SK-N-MC (cell line): ENCODE measurements at places on chromosomes 3 and 15.

GRCh38 chr15:58523634-58524033 is 91.8 kb downstream of the LIPC start:
- DNase-seq = no peak

DNA sequence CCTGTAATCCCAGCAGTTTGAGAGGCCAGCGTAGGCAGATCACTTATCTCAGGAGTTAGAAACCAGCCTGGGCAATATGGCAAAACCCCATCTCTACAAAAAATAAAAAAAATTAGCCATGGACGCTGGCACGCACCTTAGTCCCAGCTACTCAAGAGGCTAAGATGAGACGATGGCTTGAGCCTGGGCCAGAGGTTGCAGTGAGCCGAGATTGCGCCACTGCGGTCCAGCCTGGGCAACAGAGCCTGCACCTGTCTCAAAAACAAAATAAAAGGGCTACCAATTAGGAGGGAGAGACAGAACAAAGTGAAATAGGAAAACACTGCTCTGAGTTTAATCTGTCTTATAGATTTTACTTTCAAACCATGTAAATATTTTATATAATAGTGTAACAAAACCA is 33.8 kb downstream of the MSL2 start:
- no peak for DNase-seq

- DNase-seq = no peak
Observed at GRCh38 chr3:189056646-189057335, 115.0 kb upstream of the TPRG1 start.

DNA sequence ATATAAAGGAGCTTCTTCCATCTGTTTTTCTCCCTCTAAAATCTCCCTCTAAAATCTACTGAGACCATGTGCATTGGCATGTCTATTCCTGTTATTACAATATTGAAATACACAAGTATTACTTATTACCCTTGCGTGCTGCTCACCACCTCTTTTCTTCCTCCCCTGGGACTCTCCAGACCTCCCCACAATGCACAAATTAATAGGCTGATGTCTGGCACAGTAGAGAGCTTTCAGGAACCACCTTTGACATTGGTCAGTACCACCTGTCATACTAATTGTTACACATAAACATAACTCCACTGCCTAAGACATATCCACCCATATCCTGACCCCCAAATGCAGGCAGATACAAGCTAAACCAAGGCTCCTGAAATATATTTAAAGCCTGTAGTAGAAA is 722.6 kb downstream of the FHIT start:
- DNase-seq = no peak

DNA sequence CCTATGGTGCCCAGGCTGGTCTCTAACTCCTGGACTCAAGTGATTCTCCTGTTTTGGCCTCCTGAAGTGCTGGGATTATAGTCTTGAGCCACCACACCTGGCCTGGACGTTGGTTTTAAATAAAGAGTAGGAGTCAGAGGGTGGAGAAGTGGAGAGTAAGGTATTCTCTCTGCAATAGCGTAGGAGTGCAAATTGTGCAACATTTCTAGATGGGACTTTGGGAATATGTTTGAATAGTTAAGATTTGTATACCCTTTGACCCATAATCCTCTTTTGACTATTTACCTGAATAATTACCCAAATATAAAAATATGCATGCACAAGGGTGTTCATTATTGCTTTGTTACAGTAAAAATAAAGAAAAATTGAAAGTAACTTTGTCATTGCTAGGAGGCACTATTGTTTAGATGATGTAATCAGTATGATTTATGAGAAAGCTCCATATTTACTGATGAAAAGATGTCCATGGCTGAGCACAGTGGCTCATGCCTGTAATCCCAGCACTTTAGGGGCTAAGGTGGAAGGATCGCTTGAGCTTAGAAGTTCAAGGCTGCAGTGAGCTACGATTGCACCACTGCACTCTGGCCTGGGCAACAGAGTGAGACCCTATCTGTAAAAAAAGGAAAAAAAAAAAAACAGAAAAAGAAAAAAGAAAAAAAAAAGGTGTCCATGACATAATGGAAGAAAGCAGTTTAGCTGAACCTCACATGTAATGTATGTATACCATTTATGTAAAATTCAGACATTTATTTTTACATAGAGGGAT is 15.1 kb upstream of the XYLB start:
- no peak for DNase-seq

DNA sequence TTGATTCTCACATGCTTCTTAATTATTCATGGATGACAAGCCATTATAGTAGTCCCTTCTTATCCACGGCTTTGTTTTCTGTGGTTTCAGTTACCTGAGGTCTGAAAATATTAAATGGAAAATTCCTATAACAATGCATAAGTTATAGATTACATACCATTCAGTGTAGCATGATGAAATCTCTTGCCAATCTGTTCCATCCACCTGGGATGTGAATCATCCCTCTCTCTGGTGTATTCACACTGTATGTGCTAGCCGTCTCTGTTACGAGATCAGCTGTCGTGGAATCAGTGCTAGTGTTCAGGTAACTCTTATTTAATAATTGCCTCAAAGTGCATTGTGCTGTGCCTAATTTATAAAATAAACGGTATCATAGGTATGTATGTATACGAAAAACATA is 5.2 kb downstream of the WDR5B start:
- DNase-seq = no peak

DNA sequence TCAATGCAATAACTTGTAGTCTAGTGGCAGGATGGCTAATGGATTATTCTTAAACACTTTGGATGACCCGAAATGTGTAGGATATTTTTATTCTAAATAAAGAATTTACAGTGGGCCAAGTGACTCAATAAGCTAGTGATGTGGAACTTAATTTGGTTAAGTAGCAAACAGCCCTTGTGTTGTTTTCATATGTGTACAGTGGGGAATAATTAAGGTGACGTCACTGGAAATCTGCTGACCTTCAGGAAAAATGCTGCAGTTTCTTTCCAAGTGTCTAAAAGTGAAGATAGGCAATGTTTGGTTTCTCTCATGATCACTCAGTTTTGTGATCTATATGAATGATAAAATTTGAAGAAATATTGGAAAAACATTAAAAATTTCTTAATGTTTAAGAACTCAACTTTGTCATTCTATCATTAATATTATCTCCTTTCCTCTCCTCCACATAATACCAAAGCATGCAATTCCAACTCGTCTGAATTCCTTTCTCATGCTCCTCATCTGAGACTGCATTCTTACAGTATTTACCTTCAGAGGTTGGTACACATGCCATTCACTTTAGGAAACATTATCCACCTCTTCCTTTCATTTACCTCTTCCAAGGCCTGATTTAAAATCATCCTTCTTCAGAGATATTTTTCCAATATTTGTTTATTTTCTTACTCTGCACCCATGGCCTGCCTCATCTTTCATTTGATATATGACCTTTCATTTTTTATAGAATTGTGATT is 414.6 kb upstream of the ARPP21 start:
- no peak for DNase-seq

- DNase-seq = no peak
Observed at GRCh38 chr3:16528106-16528505, 14.6 kb upstream of the RFTN1 start.

- no peak for DNase-seq
Observed at GRCh38 chr3:9136746-9137465, 112.5 kb downstream of the SRGAP3 start.

DNA sequence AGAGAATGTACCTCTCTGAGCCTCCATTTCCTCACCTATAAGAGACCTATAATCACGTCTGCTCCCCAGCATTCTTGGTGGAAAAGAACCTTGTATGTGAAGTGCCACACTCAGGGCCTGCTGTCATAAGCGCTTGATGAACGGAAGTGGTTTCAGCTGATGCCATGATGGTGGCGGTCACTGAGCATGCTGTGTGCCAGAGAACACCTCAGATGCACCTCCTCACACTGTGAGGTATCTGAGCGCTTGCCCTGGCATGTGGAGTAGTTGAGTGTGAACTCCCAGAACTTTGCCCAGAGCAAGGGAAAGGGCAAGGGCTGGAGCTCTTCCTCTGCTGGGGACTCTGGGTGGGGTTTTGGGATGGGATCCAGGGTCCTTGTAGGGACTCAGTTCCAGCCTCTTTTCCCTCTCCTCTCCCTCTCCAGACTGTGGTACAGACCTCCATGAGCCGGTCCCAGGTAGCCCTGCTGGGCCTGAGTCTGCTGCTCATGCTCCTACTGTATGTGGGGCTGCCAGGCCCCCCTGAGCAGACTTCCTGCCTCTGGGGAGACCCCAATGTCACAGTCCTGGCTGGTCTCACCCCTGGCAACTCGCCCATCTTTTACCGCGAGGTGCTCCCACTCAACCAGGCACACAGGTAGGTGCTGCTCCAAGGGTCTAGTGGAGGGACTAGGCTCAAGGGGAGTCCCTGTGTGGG is 2.7 kb downstream of the ABHD14A start:
- no peak for DNase-seq

DNA sequence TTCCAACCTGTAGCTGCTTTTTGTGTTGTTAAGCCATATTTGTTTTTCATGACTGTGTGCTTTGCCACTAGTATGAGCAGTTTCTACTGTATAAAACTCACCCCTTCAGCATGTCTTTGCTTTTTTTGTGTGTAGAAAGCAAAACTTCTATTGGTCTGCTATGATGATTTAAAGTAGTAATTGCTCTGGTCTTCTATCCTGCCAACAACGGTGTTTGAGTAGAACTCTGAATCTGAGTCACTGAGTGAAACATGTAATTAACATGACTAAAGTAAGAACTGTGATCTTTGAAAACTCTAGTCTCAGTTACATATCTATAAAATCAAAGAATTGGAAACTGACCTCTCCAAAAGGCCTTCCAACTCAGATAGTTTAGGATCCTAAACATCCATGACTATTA is 133.6 kb downstream of the TPRG1 start:
- no peak for DNase-seq

GRCh38 chr15:93072011-93072410 is 17.0 kb downstream of the RGMA start:
- DNase-seq = peak; percentile 16
